ENCODE measurements at places on chromosomes 4 and X. TPM values are rescaled to one million over a fixed set of nuclear protein-coding genes. Genes with fewer than 3 reads are reported as not detected.

The CCKAR gene
- not detected for total RNA-seq

GRCh38 chr4:40600850-40601249 is 28.8 kb downstream of the RBM47 start:
- H3K27me3 ChIP-seq = no peaks in the 10 kb centered on the region
- no peaks in the 10 kb centered on the region for H3K36me3 ChIP-seq
- no peak overlapping the region for H3K27ac ChIP-seq
- no peak overlapping the region for H3K4me3 ChIP-seq
- no peak for DNase-seq
- no peaks in the 10 kb centered on the region for H3K4me1 ChIP-seq

GRCh38 chrX:55638933-55639332 is 15.7 kb downstream of the FOXR2 start:
- peaks cover 7% of the 10 kb centered on the region for H3K27me3 ChIP-seq
- no peaks in the 10 kb centered on the region for H3K36me3 ChIP-seq
- H3K4me3 ChIP-seq = no peak overlapping the region
- H3K27ac ChIP-seq = no peak overlapping the region
- no peaks in the 10 kb centered on the region for H3K4me1 ChIP-seq
- no peak for DNase-seq

DNA sequence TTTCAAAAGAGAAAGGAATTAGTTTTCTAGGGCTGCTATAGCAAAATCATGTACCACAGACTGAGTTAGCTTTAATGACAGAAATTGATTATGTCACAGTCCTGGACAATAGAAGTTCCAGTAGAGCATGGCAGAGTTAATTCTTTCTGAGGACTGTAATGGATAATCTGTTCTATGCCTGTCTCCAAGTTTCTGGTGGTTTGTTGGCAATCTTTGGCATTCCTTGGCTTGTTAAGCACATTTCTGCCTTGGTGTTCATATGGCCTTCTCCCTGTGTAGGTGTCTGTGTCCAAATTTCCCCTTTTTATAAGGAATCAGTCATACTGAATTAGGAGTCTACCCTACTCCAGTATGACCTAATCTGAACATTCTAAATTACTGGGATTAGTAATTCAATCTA is 336.1 kb upstream of the PABPC4L start:
- no peak for DNase-seq
- no peak overlapping the region for H3K27ac ChIP-seq
- H3K27me3 ChIP-seq = no peaks in the 10 kb centered on the region
- H3K4me1 ChIP-seq = peaks cover 2% of the 10 kb centered on the region
- no peak overlapping the region for H3K4me3 ChIP-seq

- H3K27me3 ChIP-seq = no peaks in the 10 kb centered on the region
- H3K27ac ChIP-seq = no peak overlapping the region
- no peak for DNase-seq
- H3K4me3 ChIP-seq = peak overlapping the region; percentile 95
Measured at GRCh38 chr4:145177511-145177905, 2.9 kb downstream of the OTUD4 start.

DNA sequence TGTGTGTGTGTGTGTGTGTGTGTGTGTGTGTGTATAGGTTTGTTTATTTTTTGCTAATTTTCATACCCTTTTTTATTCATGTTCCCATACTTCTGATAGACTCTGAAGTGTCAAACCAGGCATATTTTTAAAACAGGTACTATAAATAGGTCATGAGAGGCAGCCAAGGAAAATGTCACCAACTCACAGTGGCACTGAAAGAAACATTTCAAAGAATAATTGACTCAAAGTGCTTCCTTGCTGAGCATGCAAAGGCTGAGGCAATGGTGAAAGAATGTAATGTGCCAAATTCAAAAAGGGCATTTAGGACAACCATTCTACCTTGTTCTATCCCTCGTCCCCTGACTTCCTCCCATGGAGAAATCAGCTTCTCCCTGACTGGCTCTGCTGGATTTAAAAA is 95.5 kb downstream of the EIF4E start:
- H3K27me3 ChIP-seq = no peaks in the 10 kb centered on the region
- H3K4me3 ChIP-seq = no peak overlapping the region
- no peak for DNase-seq
- no peaks in the 10 kb centered on the region for H3K4me1 ChIP-seq

The ATOH1 gene
- total RNA-seq = not detected

- H3K4me3 ChIP-seq = no peak overlapping the region
- H3K4me1 ChIP-seq = peaks cover 15% of the 10 kb centered on the region
- no peak overlapping the region for H3K27ac ChIP-seq
- DNase-seq = no peak
- peaks cover 3% of the 10 kb centered on the region for H3K36me3 ChIP-seq
Measured at GRCh38 chr4:172857026-172857425, 311.6 kb upstream of the GALNT7 start.

DNA sequence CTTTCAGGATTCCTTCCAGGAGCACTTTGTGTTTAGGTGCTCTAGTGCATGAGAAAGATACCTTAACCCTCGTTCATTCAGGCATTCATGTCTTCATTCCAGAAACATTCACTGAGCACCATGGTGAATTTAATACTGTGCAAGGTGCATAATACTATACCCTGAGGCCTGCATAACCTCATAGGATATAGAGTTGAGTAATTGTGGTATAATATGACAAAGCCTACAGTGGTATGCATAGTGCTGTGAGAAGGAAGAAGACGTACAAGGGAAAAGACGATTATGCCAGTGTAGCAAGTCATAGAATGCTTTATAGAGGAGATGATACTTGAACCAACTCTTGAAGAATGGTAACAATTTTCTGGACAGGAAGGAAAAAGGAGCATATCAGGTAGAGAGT is 34.3 kb downstream of the MTM1 start:
- H3K36me3 ChIP-seq = peaks cover 28% of the 10 kb centered on the region
- no peak for DNase-seq
- H3K27me3 ChIP-seq = no peaks in the 10 kb centered on the region
- H3K27ac ChIP-seq = no peak overlapping the region
- no peaks in the 10 kb centered on the region for H3K4me1 ChIP-seq

DNA sequence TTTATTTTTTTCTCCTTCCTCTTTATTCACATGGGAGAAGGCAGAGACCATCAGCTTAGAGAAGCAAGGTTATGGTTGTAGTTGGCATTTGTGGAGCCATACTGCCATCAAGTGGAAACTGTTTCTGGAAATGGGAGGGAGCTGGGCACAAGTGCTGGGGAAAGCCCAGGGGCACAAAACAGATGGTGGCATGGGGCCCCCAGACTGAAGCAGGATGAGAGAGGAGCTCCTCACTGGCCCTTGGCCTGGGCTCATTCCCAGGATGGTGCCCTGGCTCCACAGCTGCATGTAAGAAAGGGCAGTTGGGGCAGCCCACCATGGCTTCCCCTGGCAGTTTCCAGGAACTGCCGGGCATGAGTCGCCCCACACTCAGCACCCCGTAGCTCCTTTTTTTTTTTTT is 59.2 kb downstream of the NBDY start:
- H3K4me1 ChIP-seq = peaks cover 17% of the 10 kb centered on the region
- no peak overlapping the region for H3K4me3 ChIP-seq
- H3K27ac ChIP-seq = no peak overlapping the region
- peaks cover 36% of the 10 kb centered on the region for H3K36me3 ChIP-seq

GRCh38 chrX:100973411-100973810 is 3.9 kb downstream of the ARL13A start:
- H3K36me3 ChIP-seq = peaks cover 12% of the 10 kb centered on the region
- no peak for DNase-seq
- no peak overlapping the region for H3K27ac ChIP-seq
- H3K4me1 ChIP-seq = no peaks in the 10 kb centered on the region

The BTC gene
- total RNA-seq = 0.14 TPM

- H3K4me1 ChIP-seq = peaks cover 37% of the 10 kb centered on the region
- no peak for DNase-seq
- H3K36me3 ChIP-seq = no peaks in the 10 kb centered on the region
- peak overlapping the region; percentile 29 for H3K27ac ChIP-seq
- no peaks in the 10 kb centered on the region for H3K27me3 ChIP-seq
Measured at GRCh38 chr4:183366206-183366835, 44.1 kb upstream of the CLDN24 start.

DNA sequence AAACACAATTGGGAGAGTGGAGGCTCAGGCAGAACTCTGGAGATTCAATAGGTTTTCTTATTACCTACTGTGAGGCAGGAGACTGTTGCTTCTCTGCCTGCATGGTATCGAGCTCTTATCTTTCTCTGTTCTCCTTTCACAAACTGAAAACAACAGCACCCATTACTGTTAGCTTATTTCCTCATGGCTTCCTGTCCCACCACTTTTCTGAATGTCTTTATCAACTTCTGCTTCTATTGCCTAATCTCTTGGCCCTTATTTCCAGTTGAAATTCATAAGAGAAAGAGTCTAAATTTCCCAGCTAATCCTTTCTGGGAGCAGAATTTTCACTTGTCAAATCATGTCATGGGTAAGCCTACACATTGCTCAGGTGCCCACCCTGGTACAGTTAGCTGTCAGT is 46.8 kb upstream of the NDST3 start:
- no peak overlapping the region for H3K4me3 ChIP-seq
- no peak overlapping the region for H3K27ac ChIP-seq
- no peak for DNase-seq
- H3K36me3 ChIP-seq = no peaks in the 10 kb centered on the region

- no peak overlapping the region for H3K4me3 ChIP-seq
- H3K36me3 ChIP-seq = peaks cover 2% of the 10 kb centered on the region
- H3K27me3 ChIP-seq = no peaks in the 10 kb centered on the region
- no peaks in the 10 kb centered on the region for H3K4me1 ChIP-seq
Measured at GRCh38 chr4:137966504-137966903, 275.6 kb downstream of the SLC7A11 start.

DNA sequence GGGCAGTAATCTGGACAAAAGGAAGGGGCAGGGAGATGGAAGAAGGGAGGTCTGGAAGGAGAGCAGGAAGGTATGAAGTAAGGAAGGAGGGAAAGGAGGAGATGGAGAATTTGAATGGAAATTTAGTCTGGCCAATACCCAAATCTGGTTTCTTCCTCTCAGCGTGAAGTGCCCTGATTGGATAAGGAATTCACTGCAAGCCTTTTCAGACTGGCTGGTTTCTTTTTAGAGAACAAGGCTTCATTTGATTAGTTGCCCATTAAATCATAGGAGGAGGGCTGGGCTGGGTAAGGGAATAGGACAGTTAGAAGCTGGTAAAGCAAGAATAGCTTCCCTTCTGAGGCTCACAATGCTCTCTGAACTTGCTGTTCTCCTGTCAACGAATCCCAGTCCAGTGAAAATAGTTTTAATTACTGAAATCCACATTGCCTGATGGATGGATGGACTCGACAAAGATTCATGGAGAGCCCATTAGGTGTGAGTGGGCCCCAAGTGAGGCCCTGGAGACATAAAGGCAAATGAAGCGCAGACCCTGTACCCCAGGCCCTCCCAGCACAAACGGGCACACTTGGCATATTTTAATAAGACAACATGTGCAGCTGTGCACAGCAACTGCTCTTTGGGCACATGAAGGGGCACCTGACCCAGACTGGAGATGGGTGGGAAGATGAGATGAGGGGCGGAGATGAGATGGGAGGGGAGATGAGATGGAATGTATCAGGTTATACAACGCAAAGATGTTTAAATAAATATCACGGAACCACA is 347.1 kb upstream of the GATB start:
- H3K4me1 ChIP-seq = peaks cover 28% of the 10 kb centered on the region
- H3K27me3 ChIP-seq = peaks cover 3% of the 10 kb centered on the region
- no peaks in the 10 kb centered on the region for H3K36me3 ChIP-seq
- peak overlapping the region; percentile 21 for H3K27ac ChIP-seq
- no peak for DNase-seq

DNA sequence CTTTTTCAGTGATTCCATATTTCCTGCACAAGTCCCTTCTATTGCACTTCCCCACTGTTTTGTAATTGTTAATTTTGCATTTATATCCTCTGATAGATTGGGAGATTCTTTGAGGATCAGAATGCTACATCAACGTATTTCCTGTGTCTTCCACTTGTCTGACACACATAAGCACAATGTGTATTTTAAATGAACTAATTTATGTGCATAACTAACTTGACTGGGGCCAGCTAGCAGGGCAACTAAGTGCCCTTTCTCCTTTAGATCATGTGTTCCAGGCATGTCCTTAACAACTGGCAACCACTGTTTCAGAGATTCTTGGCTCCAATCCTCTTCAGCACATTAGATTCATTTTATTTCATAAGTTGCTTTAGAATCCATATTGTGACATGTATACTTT is 15.7 kb upstream of the UCP1 start:
- H3K4me3 ChIP-seq = no peak overlapping the region
- H3K4me1 ChIP-seq = peaks cover 7% of the 10 kb centered on the region
- DNase-seq = no peak
- no peaks in the 10 kb centered on the region for H3K36me3 ChIP-seq
- peaks cover 4% of the 10 kb centered on the region for H3K27me3 ChIP-seq

- no peak for DNase-seq
- no peaks in the 10 kb centered on the region for H3K4me1 ChIP-seq
- H3K27ac ChIP-seq = no peak overlapping the region
- no peaks in the 10 kb centered on the region for H3K27me3 ChIP-seq
- no peaks in the 10 kb centered on the region for H3K36me3 ChIP-seq
- no peak overlapping the region for H3K4me3 ChIP-seq
Measured at GRCh38 chr4:33160126-33160525, 2440.0 kb downstream of the PCDH7 start.

- no peaks in the 10 kb centered on the region for H3K4me1 ChIP-seq
- no peak for DNase-seq
- no peaks in the 10 kb centered on the region for H3K36me3 ChIP-seq
- H3K4me3 ChIP-seq = no peak overlapping the region
Measured at GRCh38 chr4:85005865-85006377, 39.4 kb upstream of the WDFY3 start.

DNA sequence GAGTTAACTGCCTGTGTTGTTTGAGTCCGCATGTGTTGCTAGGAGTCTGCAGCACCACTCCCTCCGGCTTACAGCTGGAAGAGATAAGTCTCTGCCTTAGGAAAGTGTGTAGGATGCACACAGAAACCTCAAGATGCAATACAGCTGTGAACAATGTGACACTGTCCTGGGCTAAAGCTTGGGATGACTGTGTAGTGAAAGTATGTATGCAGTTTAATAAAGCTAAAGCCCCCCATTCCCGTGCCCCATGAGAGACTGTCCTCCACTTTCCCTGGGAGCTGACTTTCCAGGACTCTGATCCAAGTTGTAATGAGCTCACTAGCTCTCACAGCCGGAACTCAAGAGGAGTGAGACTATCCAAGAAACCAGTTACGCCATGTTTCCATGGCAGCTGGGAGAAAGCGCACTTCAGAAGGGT is 156.6 kb upstream of the FTHL17 start:
- H3K36me3 ChIP-seq = peaks cover 5% of the 10 kb centered on the region
- no peak overlapping the region for H3K4me3 ChIP-seq
- DNase-seq = no peak
- H3K27ac ChIP-seq = no peak overlapping the region
- H3K4me1 ChIP-seq = peaks cover 6% of the 10 kb centered on the region

- H3K27me3 ChIP-seq = no peaks in the 10 kb centered on the region
- H3K4me3 ChIP-seq = no peak overlapping the region
Measured at GRCh38 chrX:111505783-111506182, 5.7 kb upstream of the SERTM2 start.

The CCDC149 gene
- 9.2 TPM for total RNA-seq

DNA sequence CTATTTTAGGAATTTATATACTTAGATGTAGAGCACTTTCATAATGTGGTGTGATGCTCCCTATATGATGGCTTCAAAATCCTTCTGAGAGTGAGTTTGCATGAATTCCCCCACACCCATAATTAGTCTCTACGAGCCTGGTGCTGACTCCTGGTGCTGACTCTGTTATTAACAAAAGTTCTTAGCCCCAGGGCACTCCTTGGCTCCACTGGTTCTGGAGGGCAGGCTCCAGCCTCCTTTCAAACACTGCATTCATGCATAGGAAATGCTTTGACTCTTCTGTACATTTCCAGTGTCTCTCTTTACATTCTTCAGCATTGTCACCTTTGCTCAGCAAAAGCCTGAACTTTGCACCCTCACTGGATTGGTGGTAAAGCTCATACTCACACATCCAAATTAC is 64.0 kb downstream of the LNX1 start:
- no peaks in the 10 kb centered on the region for H3K27me3 ChIP-seq
- H3K4me1 ChIP-seq = peaks cover 28% of the 10 kb centered on the region
- no peak overlapping the region for H3K4me3 ChIP-seq
- no peaks in the 10 kb centered on the region for H3K36me3 ChIP-seq
- H3K27ac ChIP-seq = no peak overlapping the region
